NCI-H524 (cell line): ENCODE measurements at places on chromosomes 16 and 17.
A peak's percentile ranks its signal among the peaks of the same experiment; 100 is the strongest.

DNA sequence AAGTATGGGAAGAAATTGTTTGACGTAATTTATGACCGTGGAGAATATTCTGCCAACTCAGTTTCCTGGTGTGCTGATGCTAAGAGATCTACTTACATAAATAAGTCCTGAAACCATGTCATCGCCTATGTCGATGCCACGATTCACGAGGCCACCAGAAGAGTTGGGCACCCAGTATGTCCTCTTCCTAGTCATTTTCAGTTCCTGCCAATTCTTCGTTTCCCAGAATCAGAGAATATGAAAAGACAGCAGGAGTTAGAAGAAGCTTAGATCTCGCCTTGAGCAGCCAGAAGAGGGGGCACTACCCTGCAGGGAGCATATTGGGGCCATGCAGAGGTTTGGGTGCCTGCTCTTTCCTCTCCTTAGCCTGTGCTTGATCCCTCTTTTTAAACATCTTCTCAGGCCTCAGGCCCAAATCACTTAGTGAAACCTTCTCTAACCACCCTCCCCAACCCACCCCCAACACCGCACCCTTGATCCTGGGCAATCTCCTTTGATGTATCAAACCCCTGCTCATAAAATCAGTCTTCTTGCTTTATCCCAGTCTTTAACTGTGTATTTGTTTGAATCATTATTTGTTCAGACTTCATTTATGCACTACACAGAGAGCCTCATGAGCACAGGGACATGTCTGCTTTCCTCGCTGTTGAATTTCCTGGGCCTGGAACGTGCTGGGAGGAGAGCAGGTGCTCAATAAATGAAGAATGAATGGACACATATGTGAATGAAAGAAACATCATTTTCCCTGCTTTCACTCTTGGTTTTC lies 12.2 kb upstream of the LONP2 start:
- peak; percentile 51 for DNase-seq

- DNase-seq: no peak
Observed at GRCh38 chr16:21653571-21653970, 1.2 kb upstream of the IGSF6 start.

DNA sequence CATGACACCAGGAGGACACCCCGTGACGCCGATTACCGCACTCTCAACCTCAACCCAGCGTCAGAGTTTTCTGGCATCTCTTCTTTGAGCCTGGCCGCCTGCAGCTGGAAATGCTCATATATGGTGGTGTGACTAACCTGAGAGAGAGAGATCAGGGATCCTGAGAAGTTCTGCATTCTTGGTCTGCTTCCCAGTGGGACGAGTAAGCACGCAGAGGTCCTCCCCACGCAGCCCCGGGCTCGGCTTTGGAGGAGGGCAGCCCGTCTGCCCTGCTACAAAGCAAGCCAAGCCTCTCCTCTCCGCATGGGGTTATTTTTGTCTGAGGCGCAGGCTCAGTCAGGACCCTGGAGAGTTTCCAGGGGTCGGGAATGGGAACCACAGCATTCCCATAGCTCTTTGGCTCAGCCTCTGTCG lies 16.5 kb downstream of the CRISPLD2 start:
- no peak for DNase-seq

GRCh38 chr17:45394913-45395568 lies 37.6 kb downstream of the ARHGAP27 start:
- peak; percentile 85 for DNase-seq

GRCh38 chr17:5264893-5265292 lies 17.2 kb upstream of the RABEP1 start:
- no peak for DNase-seq

GRCh38 chr16:72951916-72952315 lies 96.0 kb downstream of the ZFHX3 start:
- no peak for DNase-seq

- peak; percentile 91 for DNase-seq
Observed at GRCh38 chr17:19992803-19993713, 15.4 kb upstream of the AKAP10 start.

DNA sequence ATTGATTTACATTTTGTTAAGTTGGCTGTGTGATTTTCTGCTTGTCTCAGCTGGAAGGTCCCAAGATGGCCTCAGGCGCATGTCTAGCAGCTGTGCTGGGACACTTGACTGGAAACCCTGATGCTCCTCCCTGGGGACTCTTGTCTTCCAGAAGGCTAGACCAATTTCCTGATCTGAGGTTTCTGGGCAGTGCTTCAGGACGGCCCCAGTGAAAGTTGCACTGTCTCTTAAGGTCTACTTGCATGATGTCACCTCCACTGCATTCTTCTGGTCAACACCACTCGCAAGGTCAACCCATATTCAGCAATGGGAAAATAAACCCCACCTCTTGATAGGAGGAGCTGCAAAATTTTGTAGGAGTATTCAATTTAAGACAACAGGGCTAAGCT lies 116.0 kb downstream of the SALL1 start:
- DNase-seq: no peak

GRCh38 chr16:47045023-47045422 lies 71.5 kb upstream of the DNAJA2 start:
- no peak for DNase-seq

DNA sequence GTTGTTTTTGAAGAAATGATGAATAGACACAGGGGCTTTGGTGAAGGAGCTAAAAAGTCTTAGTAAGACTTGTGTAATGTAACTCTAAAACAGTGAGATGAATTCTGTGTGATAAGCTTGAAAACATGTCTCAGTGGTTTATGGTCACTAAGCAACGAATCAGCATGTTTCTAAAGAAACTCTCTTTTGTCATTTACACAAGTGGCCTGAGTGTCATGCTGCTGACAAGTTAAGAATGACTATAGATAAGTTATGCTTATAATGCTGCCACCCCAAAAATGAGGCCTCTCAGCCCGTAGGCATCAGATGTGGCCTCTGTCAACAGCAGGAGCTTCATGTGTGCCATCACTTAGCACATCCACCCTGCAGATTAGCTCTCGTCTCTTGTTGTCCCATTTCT lies 8.7 kb downstream of the COX10 start:
- no peak for DNase-seq

- DNase-seq: no peak
Observed at GRCh38 chr17:48179071-48179945, 71.7 kb downstream of the SNX11 start.

DNA sequence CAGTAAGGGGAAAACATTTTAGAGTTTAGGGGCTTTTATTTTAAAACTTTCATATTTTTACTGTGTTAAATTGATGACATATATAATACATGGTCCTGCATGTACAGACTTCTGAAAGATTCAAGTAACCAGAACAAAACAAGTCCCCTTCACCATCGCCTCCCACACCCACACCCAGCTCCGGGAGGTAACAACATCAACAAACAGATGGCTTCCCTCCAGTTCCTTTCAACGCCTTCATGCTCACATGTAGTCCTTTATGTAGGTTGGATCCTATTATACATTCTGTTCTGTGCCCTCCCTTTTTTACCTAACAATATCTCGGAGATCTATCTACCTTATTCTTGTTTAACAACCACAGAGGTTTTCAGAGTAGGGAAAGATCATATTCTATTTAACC lies 30.5 kb downstream of the GINS3 start:
- peak; percentile 14 for DNase-seq

DNA sequence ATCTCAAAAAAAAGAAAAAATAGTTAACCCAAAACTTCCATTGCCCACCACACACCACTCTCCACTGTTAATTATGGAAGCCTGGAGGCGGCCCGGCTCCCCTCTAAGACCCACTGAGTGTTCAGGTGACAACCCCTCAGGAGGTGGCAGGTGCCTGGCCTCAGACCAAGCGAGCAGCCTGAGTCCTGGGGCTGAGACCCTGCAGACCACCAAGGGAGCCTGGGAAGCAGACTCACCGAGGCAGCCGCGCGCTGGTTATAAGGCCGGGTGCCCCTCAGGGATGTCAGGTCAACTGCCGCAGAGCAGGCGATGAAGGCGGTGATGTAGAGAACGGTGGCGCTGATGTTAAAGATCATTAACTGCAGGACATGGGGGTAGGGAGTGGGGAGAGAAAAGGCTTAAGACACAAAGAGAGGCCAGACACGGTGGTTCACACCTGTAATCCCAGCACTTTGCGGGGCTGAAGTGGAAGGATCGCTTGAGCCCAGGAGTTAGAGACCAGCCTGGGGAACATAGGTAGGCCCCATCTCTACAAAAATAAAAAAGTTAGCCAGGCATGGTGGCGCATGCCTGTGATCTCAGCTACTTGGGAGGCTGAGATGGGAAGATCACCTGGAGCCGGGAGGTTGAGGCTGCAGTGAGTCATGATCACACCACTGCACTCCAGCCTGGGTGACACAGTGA lies 13.3 kb downstream of the ARL2BP start:
- no peak for DNase-seq

GRCh38 chr16:11498683-11499082 lies 88.0 kb downstream of the LITAF start:
- DNase-seq: peak; percentile 8

GRCh38 chr17:27049104-27049784 lies 244.7 kb upstream of the WSB1 start:
- no peak for DNase-seq

DNA sequence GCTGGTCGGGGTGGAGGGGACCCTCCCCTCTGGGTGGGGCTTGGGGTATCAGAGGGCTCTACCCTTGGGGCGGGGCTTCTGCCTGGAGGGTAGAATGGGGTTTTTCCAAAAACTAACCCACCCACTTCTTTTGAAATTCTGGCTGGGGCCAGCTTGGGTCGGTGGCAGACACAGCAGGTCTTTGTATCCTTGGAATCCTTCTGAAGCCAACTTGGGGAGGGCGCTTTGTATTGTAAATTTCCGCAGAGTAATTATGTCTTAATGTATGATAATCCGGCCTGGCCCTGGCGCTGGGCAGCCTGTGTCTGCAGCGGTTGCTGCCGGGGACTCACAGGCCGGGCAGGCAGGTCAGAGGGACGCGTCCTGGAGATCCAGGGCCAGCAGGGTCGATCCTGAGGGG lies 33.9 kb upstream of the GSE1 start:
- DNase-seq: no peak

GRCh38 chr16:62386411-62386810 lies 350.2 kb upstream of the CDH8 start:
- DNase-seq: no peak

DNA sequence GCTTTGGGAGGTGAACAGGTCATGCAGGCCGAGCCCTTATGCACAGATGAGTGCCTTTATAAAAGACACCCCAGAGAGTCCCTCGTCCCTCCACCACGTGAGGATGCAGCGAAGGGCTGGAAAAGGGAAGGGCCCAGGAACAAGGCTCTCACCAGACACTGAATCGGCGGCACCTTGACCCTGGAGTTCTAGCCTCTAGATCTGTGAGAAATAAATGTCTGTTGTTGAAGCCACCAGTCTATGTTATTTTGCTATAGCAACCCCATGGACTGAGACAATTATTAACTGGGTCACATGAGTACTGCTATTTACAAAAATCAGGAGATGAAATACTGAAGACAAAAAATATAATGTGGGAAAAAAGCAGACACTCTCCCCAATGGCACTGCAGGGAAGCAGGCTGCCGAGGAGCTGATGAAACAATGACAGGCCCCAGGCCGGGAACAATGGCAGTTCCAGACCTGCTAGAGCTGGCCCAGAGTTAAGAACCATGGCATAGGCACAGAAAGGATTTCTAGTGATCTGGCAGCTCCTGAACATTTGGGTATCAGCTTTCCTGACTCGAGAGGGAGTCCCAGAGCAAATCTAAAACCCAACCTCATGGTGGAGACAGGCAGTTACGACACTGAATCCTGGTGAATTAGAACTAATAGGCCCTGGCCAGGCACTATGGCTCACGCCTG lies 17.8 kb upstream of the GGA2 start:
- DNase-seq: no peak

DNA sequence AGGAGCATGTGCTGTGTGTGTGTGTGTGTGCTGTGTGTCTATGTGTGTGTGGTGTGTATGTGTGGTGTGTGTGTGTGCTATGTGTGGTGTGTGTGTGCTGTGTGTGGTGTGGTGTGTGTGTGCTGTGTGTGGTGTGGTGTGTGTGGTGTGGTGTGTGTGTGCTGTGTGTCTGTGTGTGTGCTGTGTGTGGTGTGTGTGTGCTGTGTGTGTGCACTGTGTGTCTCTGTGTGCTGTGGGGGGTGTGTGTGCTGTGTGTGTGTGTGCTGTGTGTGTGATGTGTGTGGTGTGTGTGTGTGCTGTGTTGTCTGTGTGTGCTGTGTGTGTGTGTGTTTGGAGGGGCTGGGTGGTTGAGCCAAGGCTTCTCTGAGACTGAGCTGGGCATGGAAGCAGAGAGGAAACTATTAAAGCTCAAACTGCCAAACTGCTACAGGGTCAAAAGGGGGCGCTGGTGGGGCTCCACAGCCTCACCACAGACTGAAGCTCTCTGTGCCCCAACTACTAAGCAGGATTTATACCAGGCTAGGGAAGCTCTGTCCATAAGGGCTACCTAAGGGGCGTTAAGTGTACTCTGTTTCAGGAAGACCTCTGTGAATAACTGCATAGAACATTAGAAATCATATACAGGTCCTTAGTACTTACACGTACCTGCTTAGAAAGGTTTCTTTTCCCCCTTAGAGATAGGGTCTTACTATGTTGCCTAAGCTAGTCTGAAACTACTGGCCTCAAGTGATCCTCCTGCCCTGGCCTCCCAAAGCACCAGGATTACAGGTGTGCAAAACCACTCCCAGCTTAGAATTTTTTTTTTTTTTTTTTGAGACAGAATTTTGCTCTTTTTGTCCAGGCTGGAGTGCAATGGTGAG lies 27.8 kb upstream of the GHDC start:
- DNase-seq: peak; percentile 81

- DNase-seq: no peak
Observed at GRCh38 chr17:82198092-82198491, 14.6 kb downstream of the CCDC57 start.

GRCh38 chr16:79943736-79944135 lies 343.2 kb upstream of the MAF start:
- no peak for DNase-seq

DNA sequence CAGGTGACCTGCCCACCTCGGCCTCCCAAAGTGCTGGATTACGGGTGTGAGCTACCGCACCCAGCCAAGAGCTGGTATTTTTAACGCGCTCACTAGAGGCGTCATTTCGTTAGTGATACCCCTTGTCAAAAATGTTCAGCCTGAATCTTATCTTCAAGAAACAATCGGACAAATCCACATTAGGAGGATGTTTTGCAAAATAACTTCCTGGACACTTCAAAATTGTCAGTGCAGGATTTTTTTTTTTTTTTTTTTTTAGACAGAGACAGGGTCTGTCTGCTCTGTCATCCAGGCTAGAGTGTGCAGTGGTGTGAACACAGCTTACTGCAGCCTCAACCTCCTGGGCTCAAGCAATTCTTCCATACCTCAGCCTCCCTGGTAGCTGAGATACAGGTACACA lies 63.0 kb downstream of the RMI2 start:
- no peak for DNase-seq

- DNase-seq: no peak
Observed at GRCh38 chr17:76626442-76626841, 17.1 kb downstream of the ST6GALNAC1 start.
